Neuronal stem cell (in vitro differentiated cells): ENCODE measurements at places on chromosomes 12 and 14.

GRCh38 chr12:6827437-6827911 lies 733 bp upstream of the P3H3 start:
- H3K27me3 ChIP-seq, result no peaks in the 10 kb centered on the region
- H3K4me1 ChIP-seq, result peaks cover 28% of the 10 kb centered on the region
- peak overlapping the region; percentile 25 for H3K4me3 ChIP-seq
- DNase-seq, result peak; percentile 83

- DNase-seq, result no peak
- no peak overlapping the region for H3K27ac ChIP-seq
- H3K36me3 ChIP-seq, result no peaks in the 10 kb centered on the region
Measured at GRCh38 chr12:71688961-71689570, 3.2 kb downstream of the TMEM19 start.

GRCh38 chr12:116177017-116177416 lies 100.5 kb downstream of the MED13L start:
- no peaks in the 10 kb centered on the region for H3K36me3 ChIP-seq
- no peak for DNase-seq
- H3K4me1 ChIP-seq, result peaks cover 4% of the 10 kb centered on the region
- H3K27ac ChIP-seq, result no peak overlapping the region

- no peak overlapping the region for H3K4me3 ChIP-seq
- H3K27me3 ChIP-seq, result no peaks in the 10 kb centered on the region
- H3K4me1 ChIP-seq, result peaks cover 4% of the 10 kb centered on the region
- no peak overlapping the region for H3K27ac ChIP-seq
Measured at GRCh38 chr14:54577977-54578376, 11.0 kb downstream of the SAMD4A start.

- no peak overlapping the region for H3K27ac ChIP-seq
- no peak for DNase-seq
- H3K27me3 ChIP-seq, result no peaks in the 10 kb centered on the region
- H3K4me3 ChIP-seq, result no peak overlapping the region
Measured at GRCh38 chr12:72578327-72578726, 306.2 kb downstream of the TRHDE start.

DNA sequence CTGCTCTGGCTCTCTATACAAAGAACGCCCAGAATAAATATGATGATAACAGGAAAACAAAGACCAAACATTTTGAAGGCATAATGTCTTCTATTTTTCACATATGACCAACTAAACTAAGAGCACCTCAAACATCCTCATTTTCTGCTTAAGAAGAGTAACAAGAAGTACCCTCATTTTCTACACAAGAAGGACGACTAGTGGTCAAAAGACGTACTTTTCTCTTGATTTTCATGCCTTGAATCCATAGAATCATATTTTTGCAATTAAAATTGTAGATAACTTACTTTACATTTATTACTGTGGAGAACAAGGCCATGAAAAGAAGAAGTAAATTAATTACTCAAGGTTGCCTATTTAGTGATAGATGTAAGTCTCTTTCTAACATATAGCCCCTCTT lies 358.6 kb downstream of the DUSP6 start:
- no peak overlapping the region for H3K4me3 ChIP-seq
- H3K36me3 ChIP-seq, result no peaks in the 10 kb centered on the region
- peak; percentile 18 for DNase-seq
- no peak overlapping the region for H3K27ac ChIP-seq

- H3K27me3 ChIP-seq, result no peaks in the 10 kb centered on the region
- H3K4me1 ChIP-seq, result peaks cover 14% of the 10 kb centered on the region
- H3K4me3 ChIP-seq, result no peak overlapping the region
- DNase-seq, result no peak
- H3K27ac ChIP-seq, result no peak overlapping the region
Measured at GRCh38 chr14:72599579-72600470, 294.1 kb downstream of the DPF3 start.

DNA sequence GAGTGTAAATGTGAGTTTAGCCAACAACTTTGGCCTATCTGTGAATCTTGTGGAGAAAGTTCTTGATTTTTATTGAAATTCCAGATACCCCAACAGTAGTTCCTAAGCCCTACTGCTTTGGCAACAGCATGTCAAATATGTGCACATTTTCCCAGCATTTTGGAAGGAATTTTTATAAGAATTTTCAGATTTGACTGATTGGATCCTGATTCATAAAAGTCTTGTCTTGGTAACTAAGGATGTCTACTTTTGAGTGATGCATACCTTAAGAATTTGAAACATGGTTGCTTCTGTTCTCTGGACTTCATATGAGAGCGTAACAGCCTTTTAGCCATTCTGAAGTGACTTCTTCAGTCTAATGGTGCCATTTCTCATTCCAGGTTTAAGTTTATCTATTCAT lies 106.7 kb downstream of the ANO4 start:
- no peaks in the 10 kb centered on the region for H3K36me3 ChIP-seq
- H3K4me3 ChIP-seq, result no peak overlapping the region
- no peak for DNase-seq
- no peak overlapping the region for H3K27ac ChIP-seq

- no peaks in the 10 kb centered on the region for H3K27me3 ChIP-seq
- H3K27ac ChIP-seq, result no peak overlapping the region
- DNase-seq, result no peak
- no peaks in the 10 kb centered on the region for H3K36me3 ChIP-seq
- no peaks in the 10 kb centered on the region for H3K4me1 ChIP-seq
- H3K4me3 ChIP-seq, result no peak overlapping the region
Measured at GRCh38 chr14:84017495-84017894, 1512.4 kb upstream of the FLRT2 start.

GRCh38 chr12:131675126-131676080 lies 35.5 kb upstream of the SFSWAP start:
- no peaks in the 10 kb centered on the region for H3K27me3 ChIP-seq
- H3K36me3 ChIP-seq, result no peaks in the 10 kb centered on the region
- no peaks in the 10 kb centered on the region for H3K4me1 ChIP-seq

DNA sequence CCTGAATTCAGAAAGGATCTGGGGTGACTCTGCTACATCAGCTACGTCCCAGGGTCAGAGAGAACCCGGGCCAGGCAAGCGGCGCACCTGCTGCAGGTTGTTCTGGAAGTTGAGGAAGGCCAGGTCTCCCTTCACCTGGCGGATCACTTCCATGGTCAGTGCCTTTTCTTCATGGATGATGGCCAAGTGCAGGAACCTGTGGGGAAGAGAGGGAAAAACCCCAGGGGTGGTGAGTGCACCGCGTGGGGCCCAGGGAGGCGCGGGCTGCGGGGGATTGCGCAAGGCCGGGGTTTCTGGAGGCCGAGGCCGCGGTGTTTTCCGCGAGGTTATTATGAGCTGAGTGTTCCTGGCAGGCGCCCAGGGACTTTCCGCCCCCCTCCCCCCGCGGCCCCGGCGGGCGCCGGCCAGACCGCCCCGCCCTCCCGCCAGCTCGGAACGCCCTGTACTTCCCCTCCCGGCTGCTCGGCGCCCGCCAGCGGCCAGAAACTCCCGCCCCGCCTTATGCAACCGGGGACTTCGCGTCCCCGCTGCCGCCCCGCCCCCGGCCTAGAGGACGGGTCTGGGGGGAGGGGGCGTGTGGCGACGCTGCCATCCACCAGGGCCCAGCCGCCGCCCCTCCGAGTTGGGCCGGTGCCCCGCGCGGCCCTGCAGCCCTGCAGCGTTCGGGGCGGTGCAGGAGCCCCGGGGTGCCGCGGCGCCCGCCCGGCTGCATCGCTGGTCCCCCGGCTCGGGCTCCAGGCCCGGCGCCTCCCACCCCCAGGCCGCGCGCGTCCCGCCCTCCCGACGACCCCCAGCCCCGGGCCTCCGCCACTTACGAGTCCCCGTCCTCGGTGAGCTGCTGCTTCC lies 723 bp downstream of the NFKBIA start:
- peak overlapping the region; percentile 93 for H3K27ac ChIP-seq
- peak; percentile 74 for DNase-seq
- H3K27me3 ChIP-seq, result no peaks in the 10 kb centered on the region
- H3K36me3 ChIP-seq, result peaks cover 38% of the 10 kb centered on the region

DNA sequence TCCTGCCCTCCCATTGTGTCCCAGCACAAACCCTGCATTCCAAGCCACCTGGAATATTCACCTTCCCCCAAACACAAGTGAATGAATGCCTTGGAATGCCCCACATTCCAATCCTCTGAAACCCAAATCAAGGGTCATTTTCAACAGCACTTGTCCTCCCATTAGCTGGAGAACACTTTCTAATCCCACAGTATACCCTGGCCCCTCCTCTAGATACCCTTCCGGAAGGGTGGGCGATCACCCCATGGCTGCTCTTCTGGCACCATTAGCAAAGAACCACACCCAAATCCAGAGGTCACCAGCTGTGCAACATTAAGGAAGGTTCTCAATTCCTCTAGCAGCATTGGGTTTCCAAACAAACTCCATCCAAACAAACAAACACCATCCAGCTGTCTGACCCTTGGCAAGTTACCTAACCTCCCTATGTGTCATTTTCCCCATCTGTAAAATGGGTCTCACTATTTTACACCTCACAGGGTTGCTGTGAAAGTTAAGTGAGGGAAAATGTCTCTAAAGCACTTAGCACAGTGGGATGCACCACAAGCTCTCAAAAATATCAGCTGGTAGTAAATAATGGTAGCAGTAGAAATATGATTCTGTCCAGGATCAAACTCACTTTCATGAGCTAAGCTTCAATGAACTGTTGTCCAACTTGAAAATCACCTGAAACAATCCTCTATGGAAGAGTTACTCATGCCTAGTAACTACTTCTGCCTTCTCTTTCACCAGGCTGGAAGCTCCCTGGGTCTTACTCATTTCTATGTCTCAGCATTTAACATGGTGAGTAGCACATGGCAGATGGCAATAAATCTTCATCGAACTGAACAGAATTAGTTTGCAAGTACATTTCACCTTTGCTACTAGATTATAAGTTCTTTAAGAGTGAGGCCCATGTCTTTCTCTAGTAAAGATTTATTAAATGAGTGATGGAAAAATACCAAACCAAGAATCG lies 5.3 kb downstream of the NUAK1 start:
- H3K27ac ChIP-seq, result no peak overlapping the region
- no peaks in the 10 kb centered on the region for H3K27me3 ChIP-seq
- DNase-seq, result no peak
- H3K36me3 ChIP-seq, result no peaks in the 10 kb centered on the region

GRCh38 chr14:24133735-24134134 lies 2.3 kb upstream of the PSME1 start:
- no peak for DNase-seq
- no peak overlapping the region for H3K4me3 ChIP-seq
- H3K27me3 ChIP-seq, result no peaks in the 10 kb centered on the region
- H3K36me3 ChIP-seq, result peaks cover 18% of the 10 kb centered on the region

- H3K4me3 ChIP-seq, result no peak overlapping the region
- no peak for DNase-seq
- peaks cover 9% of the 10 kb centered on the region for H3K4me1 ChIP-seq
Measured at GRCh38 chr14:51395361-51395849, 155.4 kb downstream of the TMX1 start.

DNA sequence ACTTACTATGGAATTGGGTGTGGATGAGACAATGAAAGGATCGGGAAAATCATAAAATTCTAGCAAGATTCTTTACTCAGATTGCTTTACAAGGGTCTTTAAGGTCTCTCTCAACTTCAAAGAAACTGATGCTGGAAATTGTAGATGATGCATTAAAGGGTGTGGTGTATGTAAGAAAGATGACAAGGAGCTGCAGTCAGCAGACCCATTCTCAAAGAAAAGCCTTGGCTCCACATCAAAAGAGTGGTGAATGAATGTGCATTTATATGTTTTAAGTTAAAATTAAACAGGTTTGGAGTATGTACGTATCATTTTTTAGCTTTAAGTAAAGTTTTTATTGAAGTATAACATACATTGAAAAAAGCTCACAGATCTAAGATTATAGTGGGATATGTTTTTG lies 194.5 kb downstream of the C12orf75 start:
- no peaks in the 10 kb centered on the region for H3K27me3 ChIP-seq
- DNase-seq, result no peak
- peaks cover 10% of the 10 kb centered on the region for H3K4me1 ChIP-seq
- no peak overlapping the region for H3K4me3 ChIP-seq

DNA sequence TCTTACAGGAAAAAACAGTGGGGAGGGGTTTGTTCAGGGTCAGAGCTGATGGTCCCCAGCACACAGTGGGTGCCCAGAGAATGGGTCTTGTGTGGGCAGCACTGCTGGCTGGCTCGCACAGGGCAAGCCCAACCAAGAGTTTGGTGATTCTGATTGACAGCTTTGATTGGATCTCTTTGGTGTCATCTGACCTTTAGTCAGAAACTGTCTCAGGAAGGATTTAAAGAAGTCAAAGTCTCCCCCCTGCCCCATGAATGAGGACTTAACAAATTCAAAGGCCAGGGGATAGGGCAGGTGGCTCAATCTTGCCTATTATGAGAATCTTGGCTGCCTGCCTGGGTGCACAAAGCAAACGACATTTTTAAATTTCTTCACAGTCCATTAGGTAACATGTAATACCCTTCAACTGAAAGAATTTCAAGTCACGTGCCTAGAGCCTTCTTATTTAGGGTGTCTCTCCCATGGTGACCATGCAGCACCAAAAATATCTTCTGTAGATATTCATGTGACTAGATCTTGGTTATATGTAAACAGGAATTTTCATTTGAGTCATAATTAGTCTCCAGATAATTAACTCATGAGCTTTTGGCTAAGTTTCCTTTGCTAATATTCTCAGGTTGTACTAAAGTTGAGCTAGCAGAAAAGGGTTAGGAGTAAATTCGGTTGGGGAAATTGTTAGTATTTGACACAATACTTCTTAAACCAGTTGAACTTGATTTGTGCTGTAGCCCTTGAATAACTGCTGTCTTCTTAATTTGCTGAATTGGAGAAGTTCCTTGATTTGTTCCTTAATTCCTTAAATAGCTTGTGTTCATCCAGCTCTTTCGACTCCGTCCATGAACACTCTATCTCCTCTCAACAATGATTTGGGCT lies 54.5 kb upstream of the HECTD1 start:
- H3K36me3 ChIP-seq, result no peaks in the 10 kb centered on the region
- peak; percentile 24 for DNase-seq
- peak overlapping the region; percentile 34 for H3K27ac ChIP-seq
- no peak overlapping the region for H3K4me3 ChIP-seq

- no peak overlapping the region for H3K27ac ChIP-seq
- peaks cover 10% of the 10 kb centered on the region for H3K4me1 ChIP-seq
- H3K4me3 ChIP-seq, result no peak overlapping the region
- peaks cover 5% of the 10 kb centered on the region for H3K36me3 ChIP-seq
Measured at GRCh38 chr12:121751034-121751433, 38.5 kb downstream of the TMEM120B start.

DNA sequence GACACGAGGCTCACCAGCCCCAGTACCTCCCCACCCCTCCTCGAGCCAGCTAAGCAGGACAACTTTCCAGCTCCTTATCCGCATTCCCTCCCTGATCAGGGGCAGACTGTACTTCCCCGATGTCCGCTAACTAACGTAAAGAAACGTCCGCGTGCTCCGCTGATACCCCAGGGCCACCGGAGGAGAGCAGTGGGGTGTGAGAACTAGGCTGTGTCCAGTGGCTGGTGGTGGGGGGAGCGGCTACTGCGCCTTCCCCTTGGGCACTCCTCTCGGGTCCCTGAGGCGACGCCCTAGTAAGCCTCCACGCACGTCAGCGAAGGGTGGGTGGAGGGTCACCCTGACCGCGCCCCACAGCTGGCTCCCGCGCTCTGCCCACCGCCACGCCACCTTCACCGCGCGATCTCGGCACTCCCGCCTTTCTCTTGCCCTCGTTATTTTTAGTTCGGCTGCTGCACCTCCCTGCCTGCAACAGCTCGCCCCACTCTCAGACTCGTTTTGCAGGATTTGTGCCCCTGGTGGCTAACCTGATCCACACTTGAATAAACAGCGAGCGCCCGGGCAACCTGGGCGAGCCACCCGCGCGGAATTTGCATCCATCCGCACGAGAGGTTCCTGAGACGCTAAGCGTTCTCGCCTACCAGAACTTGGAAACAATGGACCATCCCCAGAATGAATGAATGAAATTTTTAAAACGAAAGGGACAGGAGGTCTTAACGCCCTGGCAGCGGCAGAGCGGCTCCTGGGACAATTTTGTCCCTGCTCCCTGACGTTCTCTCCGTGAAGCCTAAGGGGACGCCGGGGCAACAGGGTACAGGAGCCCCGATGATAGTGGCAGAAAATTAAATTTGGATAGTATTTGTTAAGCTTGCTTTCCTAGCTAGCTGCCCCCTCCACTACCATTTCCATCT lies 6.9 kb upstream of the BMP4 start:
- DNase-seq, result no peak
- H3K27ac ChIP-seq, result no peak overlapping the region
- peak overlapping the region; percentile 74 for H3K4me3 ChIP-seq
